Stimulated activated CD4-positive, alpha-beta T cell treated with anti-CD3 and anti-CD28 coated beads, TNF-alpha, amount 100 ng/mL, for 48 hours (primary cell): ENCODE measurements at places on chromosomes 2 and 18.

GRCh38 chr18:47172476-47172875 lies 3.7 kb downstream of the IER3IP1 start:
- no peak for DNase-seq

- DNase-seq: no peak
These were observed 69.7 kb upstream of the ACKR3 start for GRCh38 chr2:236499691-236500578.

DNA sequence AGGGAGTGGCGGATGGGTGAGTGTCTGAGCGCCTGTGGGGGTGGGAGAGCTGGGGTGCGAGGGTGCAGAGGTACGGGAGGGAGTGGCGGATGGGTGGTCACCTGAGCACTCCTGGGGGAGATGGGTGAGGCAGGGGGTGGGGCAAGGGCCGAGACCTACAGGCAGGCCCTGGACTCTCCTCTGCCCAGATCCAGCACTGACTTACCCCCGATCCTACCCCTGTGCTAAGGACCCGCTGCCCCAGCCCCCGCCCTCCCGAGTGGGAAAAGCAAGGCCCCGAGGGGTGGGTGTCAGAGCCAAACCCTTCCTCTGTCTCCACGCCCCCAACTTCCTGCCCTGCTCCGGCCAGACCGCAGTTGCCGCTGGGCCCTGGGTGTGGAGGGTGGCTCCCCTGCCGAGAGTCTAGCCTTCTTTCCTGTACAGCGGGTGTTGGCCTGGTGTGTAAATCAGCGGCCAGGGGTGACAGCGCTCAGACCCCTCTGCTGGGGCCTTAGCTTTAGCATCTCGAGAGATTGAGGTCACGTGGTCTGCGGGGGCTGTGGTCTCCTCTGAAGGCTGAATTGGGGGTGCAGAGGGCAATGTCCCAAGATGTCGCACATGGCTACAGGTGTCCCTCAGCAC lies 12.5 kb downstream of the BOK start:
- DNase-seq: no peak

DNA sequence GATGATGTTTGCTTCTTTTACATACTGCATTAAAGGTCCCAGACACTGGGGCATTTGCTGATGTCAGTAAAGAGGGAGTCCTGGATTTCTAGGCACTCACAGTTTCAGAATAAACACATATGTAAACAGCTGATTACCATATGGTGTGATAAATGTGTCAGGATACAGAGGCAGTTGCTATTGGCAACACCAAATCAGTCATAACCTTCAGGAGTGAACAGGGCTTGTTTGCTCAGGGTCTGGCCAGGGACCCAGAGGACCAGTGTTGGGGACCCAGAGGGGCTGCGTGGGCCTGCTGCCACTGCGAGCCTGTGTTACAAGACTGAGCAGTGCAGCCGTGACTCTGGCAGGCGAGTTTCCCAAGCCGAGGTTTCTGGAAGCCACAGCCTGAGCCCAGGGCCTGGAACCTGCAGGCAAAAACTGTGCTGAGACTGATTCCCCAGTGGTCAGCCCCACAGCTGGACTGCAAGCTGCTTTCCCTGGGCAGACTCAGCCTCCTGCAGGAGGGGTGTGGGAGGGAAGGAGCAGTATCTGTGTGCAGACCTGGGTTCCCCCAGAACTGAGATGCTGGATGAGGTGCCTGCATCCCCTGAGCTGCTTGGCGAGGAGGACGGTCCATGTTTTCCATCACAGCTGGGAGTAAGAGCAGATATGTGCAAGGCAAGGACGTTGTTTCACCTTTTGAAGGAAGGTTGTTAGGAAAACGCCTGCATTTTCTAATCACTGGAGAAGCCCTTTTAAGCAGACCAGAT lies 23.6 kb downstream of the ASAP2 start:
- no peak for DNase-seq

DNA sequence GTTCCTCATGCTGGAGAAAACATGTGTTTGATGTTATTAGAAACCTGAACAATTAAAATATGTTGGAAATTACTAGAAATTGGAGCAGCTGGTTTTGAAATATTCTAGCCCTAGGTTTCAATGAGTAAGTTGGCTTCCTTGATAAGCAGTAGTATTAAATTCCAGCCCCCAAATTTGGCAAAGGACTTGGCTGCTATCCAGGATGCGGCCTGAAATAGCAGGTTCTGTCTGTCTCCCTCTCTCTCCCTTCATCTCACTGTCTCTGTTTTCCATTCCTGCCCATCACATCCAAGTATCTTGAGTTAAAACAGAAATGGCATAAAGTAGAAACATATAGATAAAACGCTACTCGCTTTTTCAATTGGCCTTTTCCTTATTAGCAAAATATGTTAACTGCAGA lies 20.9 kb upstream of the GPR45 start:
- no peak for DNase-seq

DNA sequence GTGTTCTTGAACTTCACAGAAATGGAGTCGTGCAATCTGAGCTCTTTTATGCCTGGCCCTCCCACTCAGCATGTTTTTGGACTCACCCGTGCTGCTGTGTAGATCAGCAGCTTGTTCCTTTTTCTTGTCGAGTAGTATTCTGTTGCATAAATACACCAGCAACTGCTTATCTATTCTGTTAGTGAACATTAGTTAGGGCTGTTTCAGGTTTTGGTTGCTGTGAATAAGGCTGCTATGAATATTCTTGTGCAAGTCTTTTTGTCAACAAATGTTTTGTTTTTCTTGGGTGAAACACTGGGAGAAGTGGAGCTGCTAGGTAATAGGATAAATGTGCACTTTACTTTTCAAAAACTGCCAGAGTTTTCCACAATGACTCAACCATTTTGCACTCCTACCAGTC lies 15.3 kb upstream of the CIDEA start:
- no peak for DNase-seq

GRCh38 chr2:232458051-232458660 lies 2.2 kb downstream of the ALPI start:
- no peak for DNase-seq

DNA sequence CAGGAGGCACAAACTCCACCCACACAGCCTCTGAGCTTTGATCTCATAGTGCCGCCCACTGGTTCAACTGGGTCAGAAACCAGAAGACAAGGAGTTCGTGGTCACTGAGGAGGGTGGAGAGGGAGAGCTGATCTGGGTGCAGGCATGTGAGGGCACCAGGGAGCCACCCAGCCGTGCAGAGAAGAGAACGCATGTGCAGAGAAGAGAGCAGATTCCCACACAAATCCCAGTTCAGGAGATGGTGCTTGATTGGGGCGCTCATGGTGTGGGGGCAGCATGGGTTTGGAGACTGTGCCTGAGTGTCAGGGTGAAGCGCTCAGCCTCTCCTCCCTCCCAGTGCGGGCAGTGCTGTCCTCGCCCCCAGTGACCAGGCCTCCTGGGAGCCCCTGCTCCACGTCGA lies 375.2 kb upstream of the MYT1L start:
- DNase-seq: no peak

GRCh38 chr2:200171731-200172482 lies 134.6 kb upstream of the SPATS2L start:
- no peak for DNase-seq

GRCh38 chr2:70956141-70956540 lies 20.4 kb downstream of the ATP6V1B1 start:
- DNase-seq: no peak

GRCh38 chr2:88016960-88017779 lies 823 bp upstream of the RNU2-63P start:
- DNase-seq: no peak

DNA sequence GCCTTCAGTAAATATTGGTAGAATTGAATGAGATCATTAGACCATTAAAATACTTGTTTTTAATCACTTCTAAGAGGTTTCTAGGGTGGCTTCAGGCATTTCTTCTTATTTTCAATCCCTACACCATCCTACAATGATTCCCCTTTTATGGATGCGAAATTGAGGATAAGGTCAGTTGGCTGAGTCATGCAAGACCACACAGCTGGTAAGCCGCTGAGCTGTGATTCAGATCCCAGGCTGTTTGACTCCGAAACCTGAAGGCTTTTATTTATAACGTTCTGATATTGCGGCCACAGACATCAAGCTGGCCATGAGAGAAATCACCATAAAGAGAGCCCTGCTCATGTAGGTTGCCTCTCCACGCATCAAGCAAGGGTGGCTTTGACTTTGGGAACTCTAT lies 133.4 kb downstream of the VAPA start:
- DNase-seq: no peak

DNA sequence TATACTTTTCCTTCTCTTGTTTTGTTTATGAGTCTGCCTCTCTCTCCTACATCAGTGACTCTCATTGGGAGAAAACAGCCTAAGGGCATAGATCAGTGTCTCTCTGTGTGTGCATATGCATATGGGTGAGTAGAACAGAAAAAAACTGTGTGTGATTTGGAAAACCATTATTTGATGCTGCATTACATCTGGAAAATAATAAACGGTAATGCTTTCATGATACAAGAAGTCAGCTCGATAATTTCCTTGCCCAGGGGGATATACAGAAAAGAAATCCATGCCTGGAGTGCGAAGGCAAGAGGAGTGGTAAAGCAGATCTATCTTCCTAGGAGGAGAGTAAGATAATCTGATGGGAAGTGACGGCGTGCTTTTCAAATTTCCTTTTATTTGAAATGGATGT lies 221.5 kb upstream of the LYPD1 start:
- DNase-seq: no peak

GRCh38 chr18:23521907-23522306 lies 18.6 kb downstream of the RMC1 start:
- DNase-seq: no peak

DNA sequence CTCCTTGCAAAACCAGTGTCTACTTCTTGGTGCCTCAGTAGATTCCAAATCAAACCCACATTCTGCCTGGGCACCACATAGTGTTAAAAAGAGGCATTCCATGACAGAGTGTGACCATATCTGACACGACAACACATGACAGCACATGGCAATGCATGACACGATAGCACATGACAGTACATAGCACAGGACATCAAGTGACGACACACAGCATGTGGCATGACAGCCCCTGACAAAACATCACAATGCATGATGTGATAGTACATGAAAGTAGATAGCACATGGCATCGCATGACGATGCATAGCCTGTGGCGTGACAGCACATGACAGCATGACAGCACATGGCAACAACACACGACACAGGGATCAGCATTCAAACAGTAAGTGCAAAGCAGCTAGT lies 845.9 kb upstream of the SALL3 start:
- no peak for DNase-seq

DNA sequence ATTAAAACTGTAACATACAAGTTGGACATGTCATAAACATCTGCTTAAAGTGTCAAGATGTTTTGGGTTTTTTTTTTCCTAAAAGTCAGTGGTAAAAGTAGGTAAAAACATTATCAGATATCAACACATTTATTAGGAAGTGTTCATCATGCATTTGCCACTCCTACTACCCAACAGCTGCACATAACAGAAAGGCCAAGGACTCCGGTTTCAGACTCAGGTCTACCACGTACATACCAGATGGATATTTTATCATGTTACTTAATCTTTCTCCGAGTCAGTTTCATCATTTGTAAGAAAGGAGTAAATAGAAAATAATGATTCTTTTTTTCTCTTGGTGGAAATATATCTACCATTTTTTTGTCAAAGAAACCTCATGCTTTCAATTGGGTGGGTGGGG lies 192.3 kb downstream of the UBE2E3 start:
- DNase-seq: no peak

DNA sequence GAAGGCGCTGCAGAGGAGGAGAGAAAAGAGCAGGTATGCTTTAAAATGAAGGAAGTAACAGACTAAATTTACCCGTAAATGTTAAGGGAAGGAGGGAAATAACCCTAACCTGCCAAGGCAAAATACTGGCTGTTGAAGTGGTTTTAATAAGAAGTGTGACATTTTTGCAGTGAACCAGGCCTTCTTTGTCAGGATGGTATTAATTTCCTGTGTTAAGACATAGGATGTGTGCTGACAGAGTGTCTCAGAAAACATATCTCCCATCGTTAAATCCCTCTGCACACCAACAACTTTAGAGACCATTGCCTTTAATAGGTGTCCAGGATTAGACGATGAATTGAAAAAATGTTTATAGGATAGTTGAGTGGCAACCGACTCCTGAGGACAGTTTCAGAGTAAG lies 9.9 kb downstream of the TTC39C start:
- DNase-seq: no peak

DNA sequence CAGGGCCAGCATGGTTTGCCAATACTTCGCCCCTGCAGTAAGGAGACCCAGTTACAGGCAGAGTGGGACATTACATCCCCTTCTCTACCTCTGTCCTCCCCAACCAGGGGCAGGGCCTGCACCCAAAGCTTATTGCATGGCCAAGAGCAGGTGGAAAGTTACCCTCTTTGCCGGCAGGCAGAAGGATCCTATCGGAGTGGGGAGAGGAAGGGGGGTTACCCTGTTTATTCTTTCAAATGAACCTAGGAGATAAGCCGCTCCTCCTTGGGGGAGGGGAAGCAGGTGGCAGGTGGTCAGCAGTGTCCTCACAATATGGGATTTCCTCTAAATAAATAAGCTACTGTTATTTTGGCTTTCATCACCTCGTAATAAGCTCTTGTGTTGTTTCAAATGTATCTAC lies 53.9 kb downstream of the SPATS2L start:
- no peak for DNase-seq

- DNase-seq: no peak
These were observed 11.5 kb downstream of the GPR55 start for GRCh38 chr2:230913406-230914143.

DNA sequence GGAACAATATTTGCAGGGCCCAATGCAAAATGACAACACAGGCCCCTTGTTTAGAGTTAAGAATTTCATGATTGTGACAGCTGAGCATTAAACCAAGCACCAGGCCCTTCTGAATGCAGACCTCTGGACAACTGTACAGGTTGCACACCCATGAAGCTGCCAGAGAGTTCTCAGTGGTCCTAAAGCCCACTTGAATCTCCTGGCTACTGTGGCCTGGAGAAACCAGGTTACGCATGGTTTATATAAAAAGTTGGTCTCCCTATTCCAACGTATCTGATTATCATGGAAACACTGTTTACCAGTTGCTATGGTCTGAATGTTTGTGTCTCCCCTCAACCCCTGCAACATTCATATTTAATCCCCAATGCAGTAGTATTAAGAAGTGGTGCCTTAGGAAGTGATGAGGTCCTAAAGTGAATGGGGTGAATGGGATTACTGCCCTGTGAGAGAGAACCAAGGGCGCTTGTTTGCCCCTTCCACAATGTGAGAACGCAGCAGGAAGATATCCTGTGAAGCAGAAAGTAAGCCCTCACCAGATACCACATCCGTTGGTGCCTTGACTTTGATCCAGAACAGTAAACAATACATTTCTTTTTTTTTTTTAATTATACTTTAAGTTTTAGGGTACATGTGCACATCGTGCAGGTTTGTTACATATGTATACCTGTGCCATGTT lies 48.0 kb upstream of the ANXA4 start:
- no peak for DNase-seq

GRCh38 chr2:62119311-62119974 lies 76.5 kb upstream of the B3GNT2 start:
- DNase-seq: no peak

- DNase-seq: no peak
These were observed 131.0 kb downstream of the TMEM182 start for GRCh38 chr2:102892698-102893310.

GRCh38 chr2:194090251-194090905 lies 1566.6 kb upstream of the SLC39A10 start:
- DNase-seq: no peak

GRCh38 chr18:31954349-31954748 lies 11.4 kb upstream of the TRAPPC8 start:
- DNase-seq: no peak

- no peak for DNase-seq
These were observed 148.2 kb downstream of the RND3 start for GRCh38 chr2:150339282-150339681.
